DMS79 treated with DMSO at 0.1 percent for 48 hours (cell line): ENCODE measurements at places on chromosomes 5 and 9.

GRCh38 chr9:36401164-36401740 lies 1.2 kb upstream of the RNF38 start:
- peak; percentile 89 for DNase-seq

DNA sequence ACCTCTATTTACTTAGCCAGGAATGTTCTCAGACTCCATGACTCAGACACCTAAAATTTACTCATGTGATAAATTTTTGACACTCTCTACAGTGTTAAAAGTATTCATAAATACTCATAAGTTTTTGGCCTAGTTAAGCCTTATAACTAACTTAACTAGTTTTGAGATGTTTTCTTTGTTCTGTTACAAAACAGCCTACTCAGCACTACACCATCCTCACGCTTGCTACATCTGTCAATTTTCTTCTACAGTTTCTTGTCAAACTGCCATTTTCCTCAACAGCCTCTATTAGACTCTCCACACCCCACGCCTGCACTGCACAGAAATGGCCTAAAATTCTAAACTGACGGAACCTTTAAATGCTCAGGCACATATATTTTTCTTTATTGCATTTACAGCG lies 195.5 kb downstream of the ANXA1 start:
- no peak for DNase-seq

- DNase-seq, result no peak
These were observed 219.9 kb upstream of the NFIL3 start for GRCh38 chr9:91643481-91644077.

GRCh38 chr5:7050986-7051385 lies 337.8 kb downstream of the TENT4A start:
- DNase-seq, result no peak

GRCh38 chr5:124697933-124698591 lies 48.4 kb downstream of the ZNF608 start:
- DNase-seq, result no peak
